Activated naive CD8-positive, alpha-beta T cell treated with anti-CD3 and anti-CD28 coated beads for 36 hours (primary cell): ENCODE measurements at places on chromosomes 1 and 21. TPM values are rescaled to one million over a fixed set of nuclear protein-coding genes. Genes with fewer than 3 reads are reported as not detected.

DNA sequence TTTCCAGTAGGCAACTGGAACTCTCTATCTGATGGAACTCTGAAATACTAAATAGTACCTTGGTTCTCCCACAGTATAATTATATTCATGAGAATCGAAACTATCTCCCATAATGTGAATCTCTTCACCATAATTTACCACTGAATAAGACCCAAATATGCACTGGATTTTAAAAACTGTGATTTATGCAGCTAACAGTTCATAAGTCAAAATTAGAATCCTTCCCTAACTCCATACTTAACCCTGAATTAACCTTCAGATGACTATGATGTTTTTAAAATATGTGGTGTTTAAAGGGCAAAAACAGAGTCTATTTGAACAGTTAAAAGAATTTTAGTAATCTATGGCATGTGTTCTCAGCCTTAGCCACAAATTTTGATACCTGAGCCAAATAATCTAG is 22.9 kb upstream of the SLC44A3 start:
- DNase-seq: no peak

DNA sequence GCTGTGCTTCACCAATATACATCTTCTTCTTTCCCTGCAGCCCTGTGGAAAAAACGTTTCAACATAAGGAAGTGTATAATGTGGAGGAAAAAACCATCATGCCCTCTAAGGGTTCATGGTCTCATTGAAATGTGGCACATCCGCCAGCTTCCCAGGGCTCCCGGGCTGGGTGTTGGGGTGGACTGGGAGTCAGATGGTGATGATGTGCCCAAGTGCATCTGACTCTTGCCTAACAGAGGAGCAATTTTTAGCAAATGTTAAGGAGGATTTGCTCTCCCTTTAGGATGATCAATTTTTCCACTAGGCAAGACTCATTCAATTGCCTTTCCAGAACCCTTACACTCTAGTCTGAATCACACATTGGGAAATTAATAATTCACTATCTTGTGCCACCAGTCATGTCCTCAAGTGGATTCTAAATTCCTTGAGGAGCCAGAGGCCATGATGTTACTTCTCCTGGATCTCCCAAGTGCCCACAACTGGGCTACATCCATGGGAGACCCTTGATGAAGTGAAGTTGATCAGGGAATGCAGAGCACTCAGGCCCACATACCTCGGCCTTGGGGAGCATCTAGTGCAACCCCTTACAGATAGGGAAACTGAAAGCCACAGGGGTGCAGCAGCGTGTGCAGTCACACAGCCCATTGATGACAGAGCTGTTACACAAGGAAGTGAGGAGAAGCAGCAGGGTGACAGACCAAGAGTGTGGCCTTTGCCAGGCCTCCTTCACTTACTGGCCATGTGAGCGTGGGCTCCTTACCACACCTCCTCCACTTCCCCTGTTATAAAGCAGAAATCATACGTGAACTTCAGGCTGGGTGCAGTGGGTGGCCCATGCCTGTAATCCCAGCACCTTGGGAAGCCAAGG is 100.0 kb upstream of the SLC44A3 start:
- peak; percentile 6 for DNase-seq

Gene PDXK
- 111 TPM for total RNA-seq

- no peak for DNase-seq
Observed at GRCh38 chr1:40421431-40422384, 28.6 kb upstream of the ZFP69B start.

- DNase-seq: no peak
Observed at GRCh38 chr1:91349524-91349923, 55.1 kb downstream of the HFM1 start.

Gene CHIA
- not detected for total RNA-seq

DNA sequence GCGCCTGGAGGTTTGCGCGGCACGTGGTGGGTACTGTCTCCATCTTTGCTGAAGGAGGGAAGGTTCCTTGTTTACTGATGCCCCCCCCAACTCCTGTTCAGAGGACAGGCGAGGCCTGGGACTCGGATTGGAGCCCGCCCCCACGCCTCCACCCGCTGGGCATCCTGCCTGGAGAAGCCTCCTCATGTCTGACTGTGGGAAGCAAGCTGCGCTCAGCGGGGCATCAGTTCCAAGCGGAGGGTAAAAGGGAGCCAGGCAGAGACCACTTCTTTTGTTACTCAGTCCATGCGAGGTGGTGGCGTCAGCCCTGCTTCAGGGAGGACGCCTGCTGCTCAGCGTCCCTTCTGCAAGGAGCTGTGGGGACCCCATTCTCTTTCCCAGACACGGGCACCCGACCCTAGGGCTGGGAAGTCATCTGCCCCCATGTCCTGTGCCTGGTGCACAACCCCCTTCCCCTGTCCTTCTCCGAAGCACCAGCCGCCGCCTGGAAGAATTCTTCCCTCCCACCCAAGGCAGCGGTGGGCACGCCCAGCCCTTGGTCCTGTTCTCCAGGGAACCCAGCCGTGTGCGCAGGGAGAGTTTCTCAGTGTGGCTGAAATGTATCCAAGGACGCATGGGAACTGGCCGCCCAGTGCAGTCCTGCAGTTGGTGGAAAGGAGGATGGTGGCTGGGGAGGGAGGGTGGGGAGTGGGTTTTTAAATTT is 414.0 kb downstream of the CAMTA1 start:
- DNase-seq: no peak

Gene NRDC
- 116 TPM for total RNA-seq

Gene LRRC39
- 0.40 TPM for total RNA-seq

DNA sequence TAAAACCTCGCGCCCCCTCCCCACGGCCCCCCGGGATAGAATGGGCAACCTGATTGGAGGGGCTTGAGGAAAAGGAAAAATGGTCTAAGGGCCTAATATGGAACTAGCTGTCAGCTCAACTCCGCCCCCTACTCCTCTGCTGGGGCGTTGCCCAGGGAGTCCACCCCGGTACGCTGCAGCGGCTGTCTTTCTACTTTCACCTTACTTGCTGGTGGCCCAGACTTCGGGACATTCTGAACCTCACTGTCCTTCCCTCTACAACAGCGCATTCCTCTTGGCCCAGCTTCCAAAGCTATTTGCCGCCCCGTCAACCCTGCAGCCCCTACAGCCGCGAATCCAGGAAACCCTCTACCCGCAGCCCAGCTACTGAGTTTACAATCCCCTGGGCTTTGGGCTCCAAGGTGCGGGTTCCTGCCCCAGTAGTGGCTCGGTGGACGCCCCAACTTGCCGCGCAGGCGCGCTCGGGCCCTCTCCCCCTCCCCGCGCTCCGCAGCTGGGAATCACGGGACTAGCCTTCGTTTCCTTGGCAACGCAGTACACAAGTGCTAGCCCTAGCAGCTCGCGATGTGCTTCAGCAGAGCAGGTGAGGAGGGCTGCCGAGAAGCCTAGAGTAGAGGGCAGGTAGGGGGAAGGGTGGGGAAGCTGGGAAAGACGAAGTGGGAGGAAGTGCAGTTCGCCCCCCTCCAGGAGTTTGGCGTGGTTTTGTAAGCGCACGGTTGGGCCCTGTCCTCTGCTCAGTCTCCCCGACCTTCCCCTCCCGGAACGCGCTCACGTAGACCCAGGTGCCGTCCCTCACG is 55.6 kb downstream of the CHIA start:
- peak; percentile 84 for DNase-seq

Gene CLCA1
- not detected for total RNA-seq

DNA sequence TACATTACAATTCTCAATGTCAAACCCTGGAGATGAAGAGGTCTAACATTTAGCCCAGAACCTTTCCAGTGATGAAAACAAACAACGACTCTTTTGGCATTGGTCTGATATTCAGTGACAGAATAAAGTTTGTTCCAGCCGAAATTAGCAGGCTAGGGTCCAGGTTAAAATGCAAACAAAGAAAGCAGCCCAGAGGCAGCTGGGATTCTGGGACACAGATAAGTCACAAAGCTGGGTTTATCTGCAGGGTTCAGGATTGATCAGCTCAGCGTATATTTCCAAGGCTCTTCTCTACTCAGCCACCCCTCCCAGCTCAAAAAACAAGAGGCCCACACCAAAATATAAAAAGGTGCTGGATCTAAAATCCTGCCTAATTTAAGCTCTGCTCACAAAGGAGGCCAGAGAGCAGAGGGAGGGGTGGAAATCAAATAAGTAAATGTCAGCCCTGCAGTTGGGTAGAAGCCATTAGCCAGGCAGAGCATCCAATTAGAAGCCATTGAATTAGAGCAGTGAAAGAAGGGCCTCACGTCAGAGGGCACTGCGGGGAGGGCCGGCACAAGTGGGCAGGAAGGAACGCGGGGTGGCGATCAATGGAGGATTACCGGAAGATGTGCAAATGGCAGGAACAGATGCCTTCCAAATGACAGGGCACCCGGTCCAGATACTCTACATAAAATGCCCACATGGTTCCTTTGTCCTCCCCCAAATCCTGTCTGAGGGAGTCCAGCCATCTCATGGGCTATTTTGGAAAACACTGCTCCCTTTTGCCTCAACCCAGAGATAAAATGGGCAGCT is 3.2 kb upstream of the KLHDC8A start:
- no peak for DNase-seq

GRCh38 chr1:27520651-27521050 is 30.7 kb upstream of the WASF2 start:
- DNase-seq: no peak

GRCh38 chr1:166988974-166989515 is at the start of gene MAEL:
TSS of gene MAEL (plus strand) at chr1:166989280. CDS start at chr1:166989353, 73 bp downstream.
- DNase-seq: no peak

DNA sequence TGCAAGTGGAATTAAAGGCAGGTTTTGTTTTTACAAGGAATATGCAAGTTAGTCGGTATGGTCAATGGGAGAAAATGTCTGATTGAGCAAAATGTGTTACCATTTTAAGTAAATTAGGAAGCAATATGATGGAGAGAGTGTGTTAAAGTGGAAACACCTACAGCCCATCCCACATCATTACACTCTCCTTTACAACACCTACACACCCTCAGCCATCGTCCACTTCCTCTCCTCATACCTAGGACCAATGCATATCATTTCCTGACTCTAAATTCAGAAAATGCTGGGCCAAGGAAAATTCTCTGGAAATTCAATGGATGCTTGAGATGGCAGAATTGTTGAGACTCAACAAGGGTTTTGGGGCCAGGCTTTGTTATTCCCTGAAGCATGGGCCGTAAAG is 16.4 kb upstream of the CCDC190 start:
- DNase-seq: no peak

DNA sequence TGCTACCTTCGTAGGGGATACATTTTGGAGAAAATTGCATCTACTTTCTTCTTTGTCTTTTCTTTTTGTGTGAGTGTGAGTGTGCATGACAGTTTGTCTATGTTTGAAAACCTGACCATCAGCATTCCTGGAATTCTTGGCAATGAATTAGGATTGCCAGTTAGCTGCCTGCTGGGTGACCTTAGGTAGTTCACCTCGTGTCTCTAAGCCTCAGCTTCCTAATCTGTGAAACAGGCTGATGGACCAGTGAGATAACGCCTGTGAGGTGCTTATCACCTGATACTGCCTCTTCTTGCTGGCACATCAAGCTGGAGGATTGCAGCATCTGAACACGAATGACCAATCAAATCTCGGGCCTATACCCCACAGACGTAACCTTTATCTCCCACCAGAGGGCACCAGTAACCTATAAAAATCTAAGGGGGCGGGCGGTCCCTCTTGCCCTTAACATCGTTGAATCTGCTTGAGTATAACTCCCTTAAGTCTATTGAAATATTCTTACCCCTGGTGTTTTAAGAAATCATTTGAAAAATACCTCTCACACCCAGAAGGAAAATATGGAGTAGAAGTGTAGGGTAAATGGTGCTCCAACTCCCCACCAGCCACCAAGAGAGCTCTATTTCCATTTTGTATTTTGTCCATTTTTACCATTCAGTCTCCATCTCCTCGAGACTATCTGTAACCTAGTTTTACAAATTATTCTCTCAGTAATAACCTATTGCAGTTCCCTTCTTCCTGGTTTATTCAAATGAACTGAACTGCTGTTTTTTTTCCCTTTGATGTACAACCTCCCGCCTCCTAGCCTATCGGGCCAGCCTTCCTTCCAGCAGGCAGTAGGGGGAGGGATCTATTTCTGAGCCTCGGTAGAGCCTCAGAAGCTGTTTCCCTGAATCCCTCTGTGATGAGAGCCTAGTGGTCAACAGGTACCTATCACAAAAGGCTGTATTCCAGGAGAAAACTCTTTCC is 49.7 kb downstream of the MDM4 start:
- peak; percentile 55 for DNase-seq

- no peak for DNase-seq
Observed at GRCh38 chr1:192852001-192852947, 43.4 kb downstream of the RGS2 start.

DNA sequence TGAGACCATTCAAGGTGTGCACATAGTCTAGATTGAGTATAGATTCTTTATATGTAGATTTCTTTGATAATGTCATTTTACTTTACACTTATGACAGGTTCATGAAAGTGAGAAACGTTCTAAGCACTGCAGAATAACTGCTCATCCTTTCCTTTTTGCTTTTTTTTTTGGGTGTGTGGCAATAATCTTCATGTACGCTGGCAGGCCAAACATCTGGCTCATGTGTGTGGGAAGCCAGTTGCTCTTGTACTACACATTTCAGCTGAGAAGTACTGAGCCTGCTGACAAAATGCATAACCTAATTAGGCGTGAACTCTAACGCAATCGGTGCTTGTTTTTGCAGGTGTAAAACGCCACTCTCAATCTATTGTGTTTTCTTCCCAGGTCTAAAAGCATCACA is 350.8 kb upstream of the KAZN start:
- DNase-seq: no peak

Gene KRTAP11-1
- total RNA-seq: not detected

GRCh38 chr1:212256369-212256768 is 28.8 kb upstream of the PPP2R5A start:
- no peak for DNase-seq

Gene DDOST
- total RNA-seq: 164 TPM

DNA sequence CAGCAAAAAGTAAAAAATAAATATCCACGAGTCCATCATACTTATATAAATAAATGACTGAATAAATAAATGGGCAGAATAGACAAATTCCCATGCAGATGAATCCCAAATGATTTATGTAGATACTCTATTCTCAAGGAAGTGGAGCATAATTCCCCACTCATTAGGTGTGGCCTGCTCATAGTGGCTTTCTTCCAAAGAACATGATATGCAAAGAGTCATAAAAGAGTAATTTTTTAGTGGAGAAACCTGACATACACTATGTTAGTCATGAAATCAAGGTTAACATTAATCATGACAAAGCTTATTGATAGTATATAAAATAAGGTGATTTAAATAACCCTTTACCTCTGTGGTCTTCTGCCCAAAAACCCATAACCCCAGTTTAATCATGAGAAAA is 298.9 kb downstream of the DPYD start:
- DNase-seq: no peak

DNA sequence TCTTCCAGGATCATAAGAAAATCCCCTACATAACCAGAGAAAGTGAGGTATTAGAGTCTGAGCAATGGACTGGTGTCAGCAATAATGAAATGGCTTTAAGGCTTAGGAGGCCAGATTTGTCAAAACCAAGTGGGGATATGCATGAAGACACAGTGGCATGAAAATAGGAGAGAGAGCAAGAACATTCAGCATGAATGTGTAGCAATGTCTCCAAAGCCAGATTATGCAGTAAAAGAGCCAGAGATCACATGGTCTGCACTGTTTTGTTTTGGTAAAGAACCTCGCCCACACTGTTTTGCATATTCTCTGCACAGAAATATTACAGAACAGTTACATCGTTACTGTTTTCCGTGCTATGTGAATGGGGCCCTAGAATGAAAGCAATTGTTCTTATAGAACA is 589.4 kb downstream of the PLPP3 start:
- no peak for DNase-seq

Gene C1orf116
- total RNA-seq: 0.08 TPM

Gene MPC2
- total RNA-seq: 61.1 TPM

- no peak for DNase-seq
Observed at GRCh38 chr21:34311561-34312330, 52.1 kb upstream of the KCNE2 start.
